Activated T-helper 1 cell treated with anti-CD3 and anti-CD28 coated beads, Interleukin-2, amount 50 U/mL, for 16 hours (primary cell): ENCODE measurements at places on chromosomes 7 and 10.

DNA sequence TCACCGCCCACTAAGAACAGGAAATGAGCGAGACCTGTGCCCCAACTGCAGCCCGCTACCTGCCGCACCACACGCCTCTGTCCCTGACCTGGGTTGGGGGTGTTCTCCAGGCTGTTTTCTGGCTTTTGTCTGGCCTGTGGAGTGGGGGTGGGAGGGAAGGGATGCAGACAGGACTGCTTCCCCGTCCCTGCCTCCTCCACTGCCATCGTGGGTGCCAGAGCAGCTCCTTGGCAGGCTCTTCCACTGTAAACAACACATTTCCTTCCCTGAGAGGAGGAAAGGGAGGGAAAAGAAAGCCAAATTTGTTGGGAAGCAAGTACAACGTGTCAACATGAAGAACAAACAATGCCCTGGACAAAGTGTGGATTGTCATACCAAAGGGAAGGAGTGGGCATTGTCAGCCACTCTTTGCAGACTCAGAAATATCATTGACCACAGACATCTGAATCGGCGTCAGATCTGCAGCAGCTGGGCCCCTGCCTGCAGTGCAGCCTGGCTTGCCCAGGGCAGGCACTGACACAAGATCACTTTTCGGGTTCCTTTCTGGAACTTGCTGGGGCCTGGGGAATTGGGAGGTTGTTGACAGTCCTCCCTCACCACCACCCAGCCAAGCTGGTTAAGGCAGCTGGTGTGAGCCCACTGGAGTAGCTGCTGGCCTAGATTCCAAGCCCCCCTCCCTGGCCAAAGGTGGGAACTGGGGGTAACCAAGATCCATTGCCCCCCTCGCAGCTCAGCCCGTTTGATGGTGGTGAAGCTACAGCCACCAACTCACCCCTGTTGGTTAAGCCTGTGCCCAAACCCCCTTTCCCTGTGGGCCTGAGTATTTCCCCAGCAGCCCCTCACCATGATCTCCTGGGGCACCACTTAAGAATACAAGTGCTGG lies 22.6 kb upstream of the TRIM8 start:
- DNase-seq, result no peak

DNA sequence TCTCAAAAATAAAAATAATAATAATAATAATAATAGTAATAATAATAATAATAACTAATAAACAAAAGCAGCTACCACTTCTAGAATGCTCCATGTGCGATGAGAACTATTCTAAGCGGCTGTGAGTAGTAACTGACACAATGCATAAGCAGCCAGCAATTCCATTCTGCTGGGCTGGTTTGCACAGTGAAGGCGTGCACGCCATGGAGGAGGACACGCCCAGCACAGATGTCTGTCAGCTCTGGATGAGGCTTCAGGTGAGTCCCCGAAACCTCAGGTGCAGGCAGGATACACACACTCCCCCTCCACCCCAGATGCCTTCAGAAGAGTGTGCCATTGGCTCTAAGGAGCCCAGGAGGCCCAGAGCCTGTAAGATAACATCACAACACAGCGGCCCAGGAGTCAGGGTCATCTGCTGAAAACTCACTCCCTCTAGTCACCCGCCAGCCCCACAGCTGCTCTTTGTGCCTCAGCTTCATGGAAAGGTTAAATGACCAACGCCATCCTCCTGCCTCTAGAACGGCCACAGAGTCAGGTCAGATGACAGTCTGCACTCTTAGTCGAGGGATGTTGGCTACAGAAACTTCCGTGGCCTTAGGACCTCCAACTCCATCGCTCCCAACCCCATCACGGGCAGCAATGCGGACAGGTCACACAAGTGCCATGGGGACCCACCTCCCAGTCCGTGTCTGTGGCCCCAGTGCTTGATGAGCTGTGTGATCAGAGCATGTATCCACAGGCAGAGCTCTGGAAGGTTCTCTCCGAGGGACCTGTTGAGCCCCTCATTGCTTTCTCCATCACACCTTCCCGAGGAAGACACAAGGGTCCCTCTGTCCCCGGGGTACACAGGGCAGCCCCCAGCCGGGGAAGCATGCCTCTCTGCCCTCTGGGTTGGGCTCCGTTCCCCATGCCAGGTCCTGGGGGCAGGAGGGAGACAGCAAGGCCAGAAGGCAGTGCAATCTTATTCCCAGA lies 103.9 kb downstream of the CTBP2 start:
- no peak for DNase-seq

DNA sequence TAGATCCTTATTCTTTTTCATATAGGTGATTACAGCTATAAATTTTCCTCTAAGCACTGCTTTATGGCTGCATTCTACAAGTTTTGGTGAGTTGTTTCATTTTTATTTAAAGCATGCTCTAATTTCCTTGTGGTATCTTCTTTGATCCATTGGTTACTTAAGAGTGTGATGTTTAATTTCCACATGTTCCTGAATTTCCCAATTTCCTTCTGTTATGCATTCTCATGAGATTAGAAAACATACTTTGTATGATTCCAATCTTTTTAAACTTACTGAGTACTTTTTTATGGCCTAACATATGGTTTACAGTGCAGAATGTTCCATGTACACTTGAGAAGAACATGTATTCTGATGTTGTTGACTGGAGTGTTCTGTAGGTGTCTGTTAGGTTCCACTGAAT lies 53.4 kb downstream of the MYL10 start:
- DNase-seq, result no peak

- no peak for DNase-seq
These were observed 135.8 kb upstream of the TMEM72 start for GRCh38 chr10:44775402-44775741.

GRCh38 chr7:17320102-17320497 lies 21.6 kb downstream of the AHR start:
- DNase-seq, result no peak

DNA sequence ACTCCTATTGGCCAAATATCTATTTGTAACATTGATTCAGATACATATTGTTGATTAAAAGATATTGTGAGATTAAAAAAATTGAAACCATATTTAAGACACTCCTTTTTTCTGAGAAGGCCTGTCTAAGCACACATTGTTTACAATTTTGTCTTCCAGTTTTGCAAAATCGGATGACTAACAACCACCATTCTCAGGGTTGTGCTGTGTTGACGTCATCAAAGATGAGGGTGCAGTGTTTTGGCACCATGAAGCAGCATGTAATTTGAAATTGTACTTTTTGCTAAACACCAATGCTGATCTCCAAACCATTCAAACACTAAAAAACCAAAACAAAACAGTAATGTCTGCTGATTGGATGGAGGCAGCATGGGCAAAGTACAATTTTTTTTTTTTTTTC lies 7.4 kb downstream of the CREB5 start:
- no peak for DNase-seq

DNA sequence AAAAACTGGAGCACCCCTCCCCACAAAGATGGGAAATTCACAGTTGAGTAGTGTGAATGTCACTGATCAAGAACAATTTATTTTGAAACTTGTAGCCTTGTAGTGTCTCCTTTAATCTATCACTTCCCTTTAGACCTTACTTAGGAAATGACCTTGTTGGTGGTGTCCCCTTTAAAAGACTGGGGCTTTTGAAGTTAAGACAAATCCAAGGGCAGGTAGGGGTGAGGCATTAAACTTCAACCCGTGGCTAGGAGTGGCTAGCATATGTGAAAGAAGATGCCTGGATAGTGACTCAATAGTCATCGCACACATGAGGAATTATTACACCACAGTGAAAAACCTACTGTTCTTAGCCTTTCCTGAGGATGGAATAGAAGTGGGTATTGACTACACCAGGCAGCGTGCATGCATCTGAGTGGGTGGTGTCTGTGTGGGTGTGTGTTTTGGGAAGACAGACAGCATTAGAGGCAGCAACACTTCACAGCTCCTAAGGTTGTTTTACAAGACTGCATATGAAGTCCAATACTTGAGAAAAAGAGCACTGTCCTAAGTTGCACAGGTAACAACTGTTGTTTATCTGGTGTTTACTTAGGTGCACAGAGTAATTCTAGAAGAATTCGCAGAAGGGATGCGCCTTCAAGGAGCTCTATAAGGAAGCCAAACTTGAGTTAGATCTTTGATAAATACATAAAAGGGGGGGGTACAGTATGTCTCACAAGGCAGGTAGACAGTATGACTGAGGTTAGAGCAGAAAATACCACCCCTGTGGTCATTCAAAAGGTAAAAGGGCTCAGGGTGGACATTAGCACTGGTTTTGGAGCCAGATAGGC lies 32.9 kb downstream of the ABLIM1 start:
- DNase-seq, result no peak
